B cell (primary cell): ENCODE measurements at places on chromosomes 12 and 14. TPM values are rescaled to one million over a fixed set of nuclear protein-coding genes. Genes with fewer than 3 reads are reported as not detected.

Gene ACSM4
- polyA plus RNA-seq, result not detected in 2 replicates

DNA sequence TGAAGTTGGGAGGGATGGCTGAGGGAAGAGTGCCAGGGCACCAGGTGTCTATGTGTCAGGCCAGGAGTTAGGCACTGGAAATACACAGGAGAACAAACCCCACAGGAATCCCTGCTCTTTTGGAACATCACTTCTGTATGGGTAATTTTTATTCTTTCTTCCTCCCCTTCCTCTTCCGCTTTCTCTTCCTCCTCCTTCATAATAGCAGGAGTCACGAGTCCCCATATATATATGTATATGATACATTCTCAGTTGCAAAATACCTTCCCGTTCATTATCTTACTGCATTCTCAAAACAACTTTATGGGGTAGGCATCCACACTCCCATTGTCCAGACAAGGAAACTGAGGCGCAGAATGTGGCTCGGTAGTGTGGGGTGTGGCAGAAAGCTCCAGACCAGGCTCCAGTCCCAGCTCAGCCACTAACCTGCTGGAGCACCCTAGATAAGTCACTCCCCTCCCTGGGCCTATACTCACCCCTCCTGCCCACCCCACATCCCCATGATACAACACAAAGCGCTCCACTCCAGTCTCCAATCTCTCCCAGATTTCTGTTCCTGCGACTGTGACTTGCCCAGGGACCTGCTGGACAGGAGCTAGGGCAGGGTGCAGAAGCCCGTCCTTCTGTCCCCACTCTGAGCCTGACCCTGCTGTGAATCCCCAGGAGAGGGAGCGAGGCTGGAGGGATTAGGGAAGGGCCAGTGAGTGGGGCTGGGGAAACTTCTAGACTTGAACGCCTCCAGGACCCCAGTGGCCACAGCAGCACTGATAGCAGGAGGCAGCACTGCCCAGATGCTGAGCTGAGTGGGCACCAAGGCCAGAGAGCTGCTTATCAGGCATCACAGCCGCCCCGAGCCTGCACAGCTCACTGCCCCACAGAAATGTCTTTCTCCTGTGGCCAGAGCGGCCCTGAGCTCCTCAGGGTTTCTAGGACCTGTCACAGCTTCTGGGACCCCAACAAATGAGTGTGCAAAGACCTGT is 1.4 kb upstream of the AQP2 start:
- no peaks in the 10 kb centered on the region for H3K4me1 ChIP-seq
- H3K27ac ChIP-seq, result no peak overlapping the region
- no peak for DNase-seq
- no peaks in the 10 kb centered on the region for H3K36me3 ChIP-seq
- H3K4me3 ChIP-seq, result no peak overlapping the region
- H3K27me3 ChIP-seq, result peaks cover 28% of the 10 kb centered on the region

- DNase-seq, result peak; percentile 57
- H3K4me3 ChIP-seq, result peak overlapping the region; percentile 50
Measured at GRCh38 chr14:56119201-56119981, 1.2 kb downstream of the PELI2 start.

DNA sequence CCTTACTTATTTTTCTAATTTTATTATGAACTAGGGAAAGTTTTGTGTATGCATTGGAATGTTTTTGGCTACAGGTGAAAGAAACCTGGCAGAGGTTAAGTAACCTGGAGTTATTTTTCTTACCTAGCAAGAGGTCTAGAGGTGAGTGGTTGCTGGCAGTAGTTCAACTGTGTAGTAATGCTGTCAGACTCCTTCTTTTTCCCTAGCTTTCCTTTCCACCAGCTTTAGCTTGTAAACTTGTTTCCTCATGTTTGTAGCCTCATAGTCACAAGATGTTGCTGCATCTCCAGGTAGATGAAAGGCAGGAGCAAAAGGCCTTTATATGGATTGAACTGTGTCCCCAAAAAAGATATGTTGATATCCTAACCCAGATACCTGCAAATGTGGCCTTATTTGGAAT is 105.1 kb upstream of the AMIGO2 start:
- H3K4me3 ChIP-seq, result no peak overlapping the region

- no peak overlapping the region for H3K4me3 ChIP-seq
- H3K36me3 ChIP-seq, result no peaks in the 10 kb centered on the region
Measured at GRCh38 chr12:117352206-117352605, 9.2 kb downstream of the NOS1 start.
